Vagina (tissue), 2 donors: ENCODE measurements at places on chromosomes 3 and 15.

DNA sequence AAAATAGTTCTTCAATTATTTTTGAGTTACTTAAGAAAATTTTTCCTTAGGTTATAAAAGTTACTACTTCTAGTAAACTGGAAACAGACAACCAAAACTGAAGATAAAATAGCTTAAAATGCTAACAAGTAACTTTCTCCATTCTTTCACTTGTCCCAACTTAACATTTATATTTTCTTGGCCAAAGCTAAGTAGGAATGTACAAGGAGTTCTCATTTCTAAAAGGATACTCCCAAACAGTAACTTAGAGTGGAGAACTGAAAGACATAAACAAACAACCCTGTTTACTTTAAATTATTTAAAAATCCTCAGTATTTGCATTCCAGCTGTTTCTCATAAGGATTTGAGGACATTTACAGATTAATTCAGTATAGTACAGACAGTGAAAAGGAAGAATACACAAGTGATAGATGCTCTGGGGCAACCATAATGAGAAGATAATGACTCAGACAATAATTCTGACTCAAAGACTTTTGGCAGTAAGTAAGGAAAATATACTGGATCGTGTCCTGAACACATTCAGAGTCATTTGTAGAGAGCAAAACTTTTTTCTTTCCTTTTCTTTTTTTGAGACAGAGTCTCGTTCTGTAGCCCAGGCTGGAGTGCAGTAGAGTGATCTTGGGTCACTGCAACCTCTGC lies 29.2 kb upstream of the ANXA2 start:
- DNase-seq: no peak

DNA sequence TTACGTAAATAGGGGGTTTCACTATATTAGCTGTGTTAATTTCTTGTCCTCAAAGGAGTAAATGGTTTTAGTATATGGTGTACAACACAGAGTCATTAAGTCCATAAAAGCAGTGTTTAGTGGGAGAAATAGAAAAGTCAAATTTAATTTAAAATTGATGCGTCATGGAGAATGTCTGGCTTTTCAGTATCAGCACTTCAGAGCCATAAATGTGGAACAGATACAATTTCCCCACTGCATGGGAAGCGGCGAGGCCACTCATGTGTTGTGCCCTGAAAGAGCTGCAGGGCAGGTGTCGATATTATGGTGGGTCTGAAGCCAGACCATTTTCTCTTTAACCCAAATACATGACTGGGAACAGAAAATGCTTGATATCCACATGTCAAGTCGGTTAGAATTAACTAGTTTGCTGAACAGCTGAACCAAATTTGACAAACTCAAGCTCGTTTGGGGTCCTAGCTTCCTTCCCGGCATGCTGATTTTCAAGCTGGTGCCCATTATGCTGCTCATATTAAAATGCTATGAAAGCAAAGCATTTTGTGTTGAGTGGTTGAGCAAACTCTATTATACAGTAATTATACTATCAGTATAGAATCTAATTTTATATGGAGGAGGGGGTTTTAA lies 364.6 kb upstream of the TBL1XR1 start:
- DNase-seq: no peak

- no peak for DNase-seq
These were observed 31.1 kb upstream of the CCDC174 start for GRCh38 chr3:14620512-14620911.

- peak; percentile 19 for DNase-seq
These were observed 312.7 kb downstream of the TLE3 start for GRCh38 chr15:69784798-69785566.

GRCh38 chr3:42901073-42901415 lies 4.9 kb upstream of the ZNF662 start:
- no peak for DNase-seq
